Fibroblast of skin of left biceps (primary cell): ENCODE measurements at places on chromosomes 16 and 17.

GRCh38 chr16:24929409-24929808 lies 83.6 kb downstream of the SLC5A11 start:
- DNase-seq, result no peak

GRCh38 chr16:20611975-20612481 lies 35.9 kb upstream of the ACSM2B start:
- DNase-seq, result no peak

DNA sequence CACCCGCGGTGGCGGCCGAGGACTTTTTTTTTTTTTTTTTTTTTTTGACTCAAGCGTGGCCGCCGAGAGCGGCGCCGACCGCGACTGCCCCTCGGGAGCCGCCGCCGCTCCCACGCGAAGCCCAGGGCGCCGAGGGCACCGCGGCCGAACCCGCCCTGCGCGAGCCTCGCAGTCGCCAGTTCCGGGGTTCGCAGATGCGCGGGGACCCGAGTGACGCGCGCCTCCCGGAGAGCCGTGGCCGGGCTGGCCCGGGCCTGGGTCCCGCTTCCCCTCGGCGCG lies 1.1 kb downstream of the METRNL start:
- no peak for DNase-seq

GRCh38 chr17:76077584-76078110 lies 1.3 kb upstream of the ZACN start:
- no peak for DNase-seq

DNA sequence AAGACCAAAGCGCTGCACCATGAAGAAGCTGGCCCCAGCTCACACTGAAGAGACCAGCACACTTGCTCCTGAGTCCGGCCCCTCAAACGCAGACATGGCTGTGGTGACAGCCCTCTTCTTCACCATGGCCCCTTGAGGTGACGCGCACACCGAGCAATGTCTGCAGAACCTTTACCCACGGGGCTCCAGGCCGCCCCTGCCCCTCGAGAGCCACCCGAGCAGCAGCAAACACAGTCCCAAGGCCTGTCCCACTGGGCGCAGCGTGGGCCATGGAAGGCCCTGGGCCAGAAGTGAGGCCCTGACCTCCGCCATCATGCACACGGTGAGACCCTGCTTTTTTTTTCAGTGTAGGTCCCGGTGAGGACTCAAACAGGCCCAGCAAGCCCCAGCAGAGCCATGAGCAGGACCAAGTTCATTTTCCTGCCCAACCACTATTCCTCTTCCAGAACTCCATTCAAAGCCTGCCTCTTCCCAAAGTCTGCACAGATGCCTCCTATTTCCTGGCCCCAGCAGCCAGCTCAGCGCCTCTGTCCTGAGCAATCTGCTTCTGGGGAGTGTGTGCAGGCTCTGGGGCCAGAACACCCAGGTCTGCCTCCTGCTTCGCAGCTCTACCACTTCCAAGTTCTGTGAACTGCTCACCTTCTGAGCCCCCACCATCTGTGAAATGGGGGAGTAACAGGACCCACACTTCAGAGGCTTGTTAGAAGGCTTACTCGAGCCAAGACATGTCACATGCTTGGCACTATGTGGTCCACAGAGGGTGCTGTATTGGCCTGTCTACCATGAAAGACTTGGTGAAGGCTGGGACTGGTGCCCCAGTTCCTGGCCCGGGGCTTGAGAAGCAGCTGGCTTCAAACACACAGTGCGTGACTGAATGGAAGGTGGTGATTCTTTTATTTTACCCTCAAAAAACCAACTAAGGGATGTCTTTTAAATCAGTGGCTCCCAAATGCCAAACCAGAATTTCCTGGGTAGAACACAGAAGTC lies 35.7 kb upstream of the GSG1L start:
- no peak for DNase-seq

- no peak for DNase-seq
Observed at GRCh38 chr16:11630046-11630767, 38.0 kb upstream of the SNN start.

- DNase-seq, result no peak
Observed at GRCh38 chr17:39960524-39961041, 2.2 kb upstream of the GSDMA start.

- DNase-seq, result no peak
Observed at GRCh38 chr17:74816905-74817620, 40.9 kb upstream of the NAT9 start.

DNA sequence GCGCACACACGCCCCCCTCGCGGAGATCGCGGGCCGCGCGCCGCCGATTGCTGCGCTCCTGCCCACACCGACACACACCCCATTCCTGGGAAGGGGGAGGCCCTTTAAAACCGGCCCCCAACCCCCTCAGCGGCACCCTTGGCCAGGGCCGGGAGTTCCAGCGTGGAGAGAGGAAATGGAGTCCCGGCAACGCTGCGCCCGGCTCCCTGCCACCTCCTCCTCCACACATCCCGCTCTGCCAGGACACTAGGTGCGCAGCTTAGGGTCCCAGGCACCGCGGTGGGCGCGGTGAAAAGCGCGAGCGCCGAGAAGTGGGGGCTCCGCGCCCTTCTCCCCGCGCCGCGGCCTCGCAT lies 397 bp downstream of the CDC42EP4 start:
- DNase-seq, result no peak

DNA sequence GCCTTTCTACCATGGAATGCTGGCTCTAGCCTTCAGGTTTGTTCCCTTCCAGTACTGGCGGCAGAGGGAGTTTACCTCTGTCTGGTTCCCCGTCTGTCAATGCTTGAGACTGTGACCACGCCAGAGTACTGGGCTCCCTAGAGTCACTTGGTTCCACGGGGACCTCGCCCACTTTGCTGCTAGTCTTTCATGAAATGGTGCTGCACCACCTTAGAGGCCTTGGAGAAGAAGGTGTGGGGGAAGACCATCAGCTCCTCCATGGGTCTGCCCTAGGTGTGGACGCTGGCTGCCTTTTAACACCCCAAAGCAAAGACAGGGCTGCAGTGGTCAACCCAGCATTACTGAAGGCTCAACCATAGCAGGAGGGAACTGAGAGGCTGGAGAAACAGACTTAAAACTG lies 55.3 kb upstream of the KSR1 start:
- DNase-seq, result no peak

GRCh38 chr17:38691154-38691553 lies 13.9 kb upstream of the MLLT6 start:
- DNase-seq, result no peak

GRCh38 chr16:4455951-4456350 lies 18.5 kb downstream of the NMRAL1 start:
- no peak for DNase-seq

GRCh38 chr17:45848868-45849535 lies 4.3 kb downstream of the SPPL2C start:
- no peak for DNase-seq

- DNase-seq, result no peak
Observed at GRCh38 chr16:81214745-81215166, 23.7 kb upstream of the BCO1 start.

GRCh38 chr16:87954826-87955225 lies 3.6 kb downstream of the BANP start:
- DNase-seq, result no peak
